ENCODE measurements at places on chromosomes 12 and 14.
A peak's percentile ranks its signal among the peaks of the same experiment; 100 is the strongest.

DNA sequence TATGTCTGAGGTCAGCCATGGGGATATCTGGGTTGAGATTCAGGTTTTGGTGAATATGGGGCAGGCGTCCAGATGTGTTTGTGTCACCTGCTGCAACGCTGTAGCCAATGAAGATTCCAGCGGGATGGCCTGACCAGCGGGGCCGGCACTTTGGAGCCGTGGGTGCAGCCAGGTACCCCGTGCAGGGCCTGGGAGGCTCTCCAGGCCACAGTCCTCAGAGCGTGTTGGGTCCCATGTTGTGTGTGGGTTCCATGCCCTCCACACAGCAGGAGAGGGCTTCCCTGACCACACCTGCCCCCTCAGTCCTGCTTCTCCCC, 2.8 kb upstream of the TEX22 start:
- no peak for DNase-seq

DNA sequence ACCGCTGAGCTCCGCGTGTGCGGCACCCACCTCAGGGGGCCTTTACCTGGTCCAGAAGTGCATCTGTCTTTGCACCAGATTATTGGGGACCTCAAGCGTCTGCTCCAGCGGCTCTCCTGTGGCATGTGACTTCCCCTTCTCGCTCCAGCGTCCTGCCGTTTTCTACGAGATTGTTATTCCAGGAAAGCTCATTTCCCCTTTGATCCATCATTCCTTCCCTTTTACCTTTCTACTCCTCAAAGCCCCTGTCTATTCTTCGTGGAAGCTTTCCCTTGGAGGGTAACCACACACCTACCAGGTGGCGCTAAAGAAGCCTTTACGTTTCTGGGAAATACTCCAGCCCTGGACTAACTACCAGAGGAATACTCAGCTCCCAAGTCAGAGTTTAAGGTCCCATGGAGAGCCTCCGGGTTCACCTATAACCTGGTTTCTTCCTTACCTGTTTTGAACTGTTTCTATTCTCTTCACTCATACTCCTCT, 1.5 kb downstream of the FKBP4 start:
- no peak for DNase-seq

- peak; percentile 36 for DNase-seq
Measured at GRCh38 chr12:119704065-119704747, 36.3 kb downstream of the PRKAB1 start.

GRCh38 chr14:61257469-61258057, 23.6 kb downstream of the TMEM30B start:
- no peak for DNase-seq

- no peak for DNase-seq
Measured at GRCh38 chr14:36001936-36002335, 174.6 kb downstream of the PTCSC3 start.

DNA sequence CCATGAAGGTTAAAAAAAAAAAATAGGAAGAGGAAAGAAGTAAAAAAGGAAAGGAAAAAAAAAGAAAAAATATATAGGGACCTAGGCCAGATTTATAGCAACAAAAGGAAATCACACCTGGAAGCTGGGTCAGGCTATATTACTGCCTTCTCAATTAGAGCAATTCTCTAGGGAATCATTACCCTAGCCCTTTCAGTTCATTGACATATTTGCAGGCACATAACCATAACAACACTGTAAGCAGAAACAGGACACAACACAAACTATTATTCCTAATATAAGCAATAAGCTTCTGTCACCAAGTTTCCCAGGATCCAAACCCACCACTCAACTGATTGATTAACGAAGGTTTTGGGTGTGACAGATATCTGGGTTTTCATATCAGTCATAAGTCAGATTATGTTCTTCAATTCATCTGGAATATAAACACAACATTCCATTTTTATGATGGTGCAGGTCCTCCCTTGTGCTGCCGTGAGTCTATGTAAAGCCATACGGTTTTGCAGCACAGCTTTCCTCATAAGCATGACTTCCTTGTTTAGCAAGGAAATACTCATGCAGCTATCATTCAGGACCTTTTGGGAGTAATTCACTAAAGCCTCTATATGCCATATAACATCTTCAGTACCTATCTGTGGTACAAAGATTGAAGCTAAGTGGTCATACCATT, 4.2 kb downstream of the PCNX4 start:
- DNase-seq: peak; percentile 76

GRCh38 chr14:30525833-30526232, 33.1 kb upstream of the G2E3 start:
- peak; percentile 2 for DNase-seq

- DNase-seq: no peak
Measured at GRCh38 chr14:41824441-41824840, 217.8 kb downstream of the LRFN5 start.

Measured in fibroblast of skin of right biceps (primary cell).